ACHN (cell line): ENCODE measurements at places on chromosomes 12 and 14.

GRCh38 chr14:76314521-76315034 is 61.4 kb upstream of the ESRRB start:
- DNase-seq: no peak

DNA sequence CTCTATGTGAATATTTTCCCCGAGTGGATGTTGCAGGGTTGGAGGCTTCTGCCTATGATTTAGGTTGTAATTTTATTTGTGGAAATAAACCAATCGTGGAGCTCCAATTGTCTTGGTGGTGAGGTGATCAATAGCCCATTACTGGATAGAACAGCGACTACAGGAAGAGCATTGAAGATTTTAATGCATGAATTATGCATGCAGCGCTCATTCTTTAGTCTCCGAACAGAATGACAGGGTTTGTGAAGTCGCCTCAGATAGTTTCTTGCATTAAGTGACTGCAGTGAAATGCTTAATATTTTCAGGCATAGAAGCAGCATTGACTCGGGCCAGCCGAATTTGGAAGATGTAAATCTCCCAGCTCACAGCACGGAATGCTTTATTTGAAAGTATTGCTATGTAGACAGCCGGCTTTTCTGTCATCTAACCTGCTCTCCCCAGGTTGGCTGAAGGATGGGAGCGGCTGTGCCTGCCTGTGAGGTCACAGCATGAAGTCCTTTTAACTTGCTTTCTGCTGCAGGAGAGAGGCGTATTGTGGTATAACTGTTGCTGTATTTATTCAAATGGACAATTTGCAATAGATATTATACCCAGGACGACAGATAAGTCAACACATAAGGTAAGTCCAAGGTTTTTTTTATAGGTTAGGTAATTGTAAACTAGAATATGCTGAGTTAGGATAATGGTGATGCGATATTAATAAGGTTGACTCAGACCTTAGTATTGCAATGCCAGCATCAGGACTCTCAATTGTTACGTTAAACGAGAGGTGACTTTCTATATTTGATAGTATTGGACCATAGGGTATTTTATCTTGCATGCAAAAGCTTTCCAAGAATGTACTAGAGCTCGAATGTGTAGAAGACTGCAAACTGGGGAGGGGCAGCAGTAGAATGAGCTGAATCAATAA is 135.7 kb downstream of the CNTN1 start:
- DNase-seq: no peak

DNA sequence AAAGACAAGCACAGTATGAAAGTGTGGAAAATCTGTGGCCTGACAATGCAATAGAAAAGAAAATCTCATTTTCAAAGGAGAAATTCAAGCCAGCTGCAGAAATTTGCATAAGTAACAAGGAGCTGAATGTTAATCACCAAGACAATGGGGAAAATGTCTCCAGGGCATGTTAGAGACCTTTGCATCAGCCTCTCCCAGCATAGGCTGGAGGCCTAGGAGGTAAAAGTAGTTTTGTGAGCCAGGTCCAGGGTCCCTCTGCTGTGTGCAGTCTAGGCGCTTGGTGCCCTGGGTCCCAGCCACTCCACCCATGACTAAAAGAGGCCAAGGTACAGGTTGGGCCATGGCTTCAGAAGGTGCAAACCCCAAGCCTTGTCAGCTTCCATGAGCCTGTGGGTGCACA is 58.3 kb downstream of the TESPA1 start:
- no peak for DNase-seq

DNA sequence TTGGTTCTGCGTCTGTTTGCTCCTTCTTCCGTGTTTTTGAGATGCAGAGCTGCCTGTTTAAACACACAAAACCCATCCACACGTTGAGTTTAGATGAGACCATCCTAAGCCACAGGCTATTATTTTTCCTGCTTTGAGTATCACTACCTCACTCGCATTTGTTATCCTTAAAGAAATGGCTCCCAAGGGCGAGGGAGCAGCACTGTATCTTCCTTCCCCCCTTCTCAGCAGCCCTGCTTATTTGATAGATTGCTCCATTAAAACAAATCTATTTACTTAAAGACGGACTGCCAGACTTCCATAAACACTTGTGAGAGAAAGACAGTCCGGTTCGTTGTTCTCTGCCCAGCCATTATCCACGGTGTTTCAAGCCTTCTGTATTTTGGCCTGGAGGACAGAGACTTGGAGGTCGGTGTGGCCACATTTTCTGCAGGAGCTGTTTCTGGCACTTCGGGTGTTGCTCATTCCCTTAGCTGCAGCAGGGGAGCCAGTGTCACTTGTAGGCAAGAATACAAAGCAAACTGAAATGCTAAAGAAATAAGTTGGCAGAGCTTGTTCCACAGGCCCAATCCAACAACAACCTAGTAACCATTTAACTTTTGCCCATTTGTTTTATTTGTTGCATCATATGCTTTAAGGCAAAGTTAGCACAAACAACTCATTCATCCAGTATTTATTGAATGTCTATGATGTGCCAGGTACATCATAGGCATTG is 275.4 kb downstream of the TTC6 start:
- no peak for DNase-seq

GRCh38 chr14:88017535-88017934 is 12.6 kb downstream of the GPR65 start:
- no peak for DNase-seq

- no peak for DNase-seq
Observed at GRCh38 chr12:40439771-40440492, 215.1 kb downstream of the LRRK2 start.

DNA sequence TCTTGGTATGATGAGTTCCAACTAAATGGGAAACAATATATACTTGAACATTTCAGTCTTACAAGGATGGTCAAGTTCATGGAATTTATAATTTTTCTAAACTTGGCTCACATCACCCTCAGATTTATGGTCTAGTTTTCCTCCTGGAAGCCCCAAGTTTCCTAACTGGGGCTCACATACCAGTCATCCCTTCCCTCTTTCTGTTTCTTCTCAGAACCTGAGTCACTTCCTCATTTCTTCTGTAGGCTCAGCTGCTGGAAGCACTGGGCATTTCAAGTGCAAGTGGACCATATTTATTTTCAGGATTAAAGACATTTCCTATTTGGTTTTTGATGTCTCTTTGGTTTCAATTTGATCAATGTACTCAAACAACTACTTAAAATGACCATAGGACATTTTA is 55.4 kb downstream of the GRIP1 start:
- peak; percentile 26 for DNase-seq

DNA sequence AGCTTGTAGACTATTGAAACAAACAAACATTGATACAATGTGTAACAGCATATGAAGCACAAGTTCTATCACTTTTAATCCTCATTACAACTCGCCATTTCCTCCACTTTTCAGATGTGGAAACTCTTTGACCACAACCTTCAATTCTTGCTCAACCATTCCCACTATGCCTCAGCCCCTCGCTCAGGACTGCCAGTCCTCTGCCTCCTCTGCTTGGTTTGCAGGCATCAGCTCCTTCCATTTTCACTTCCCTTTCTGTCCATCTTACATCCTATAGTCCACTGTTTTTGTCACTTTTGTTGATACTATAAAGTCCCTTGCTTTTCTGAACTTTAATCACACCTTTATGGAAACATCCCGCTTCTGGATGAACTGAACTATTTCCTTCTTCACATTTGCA is 28.2 kb upstream of the CD27 start:
- DNase-seq: no peak

DNA sequence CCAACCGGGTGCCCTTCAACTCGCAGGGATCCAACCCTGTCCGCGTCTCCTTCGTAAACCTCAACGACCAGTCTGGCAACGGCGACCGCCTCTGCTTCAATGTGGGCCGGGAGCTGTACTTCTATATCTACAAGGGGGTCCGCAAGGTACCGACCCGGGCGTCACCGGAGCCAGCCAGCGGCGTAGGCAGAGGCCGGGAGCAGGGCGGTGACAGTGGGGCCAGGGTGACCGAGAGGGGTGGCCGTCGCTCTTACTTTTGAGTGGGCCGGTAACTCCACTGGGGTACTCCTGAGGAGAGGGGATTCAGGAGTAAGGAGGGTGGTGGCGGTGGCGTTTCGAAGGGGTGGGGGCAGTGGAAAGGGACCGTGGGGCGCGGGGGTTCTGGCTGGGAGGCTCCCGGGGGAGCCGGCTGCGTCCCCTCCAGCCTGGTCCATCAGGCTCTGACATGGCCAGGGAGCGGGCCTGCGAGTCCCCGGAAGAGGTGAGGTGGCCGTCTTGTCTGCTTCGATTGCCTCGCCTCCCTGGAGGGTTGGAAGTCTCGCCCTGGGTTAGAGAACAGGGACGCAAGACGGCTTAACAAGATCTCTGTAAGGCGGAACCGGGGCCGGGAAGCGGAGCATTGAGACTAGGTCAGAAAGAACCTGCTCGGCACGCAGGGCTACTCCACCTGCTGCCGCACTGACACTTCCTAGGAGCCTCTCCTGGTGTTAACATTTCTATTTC is 491 bp downstream of the WDR20 start:
- DNase-seq: peak; percentile 33

DNA sequence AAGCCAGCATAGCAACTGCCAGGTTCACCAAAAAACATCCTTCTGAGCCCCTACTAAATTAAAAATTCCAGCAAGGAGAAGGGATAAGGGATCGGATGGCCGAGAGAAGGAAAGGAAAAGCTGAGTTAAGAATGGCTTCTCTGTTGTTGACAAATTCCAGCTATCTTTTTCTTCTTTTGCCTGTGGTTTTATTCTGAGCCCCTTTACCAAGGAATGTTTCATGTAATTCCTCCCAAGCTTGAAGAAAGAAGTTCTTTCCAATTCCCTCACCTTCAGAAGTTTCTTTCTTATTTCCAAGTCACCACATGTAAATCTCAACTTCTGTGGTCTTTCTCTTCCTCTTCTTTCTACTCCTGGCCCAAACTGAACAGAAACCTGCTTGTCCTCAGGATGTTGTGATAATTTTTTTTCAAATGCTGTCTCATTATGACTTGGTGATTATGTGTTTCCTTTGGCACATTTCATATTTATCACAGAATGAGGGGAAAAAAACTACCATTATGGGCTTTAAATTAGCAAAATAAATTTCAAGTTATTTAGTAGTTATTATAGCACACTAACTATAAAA is 40.0 kb downstream of the FGD6 start:
- no peak for DNase-seq

DNA sequence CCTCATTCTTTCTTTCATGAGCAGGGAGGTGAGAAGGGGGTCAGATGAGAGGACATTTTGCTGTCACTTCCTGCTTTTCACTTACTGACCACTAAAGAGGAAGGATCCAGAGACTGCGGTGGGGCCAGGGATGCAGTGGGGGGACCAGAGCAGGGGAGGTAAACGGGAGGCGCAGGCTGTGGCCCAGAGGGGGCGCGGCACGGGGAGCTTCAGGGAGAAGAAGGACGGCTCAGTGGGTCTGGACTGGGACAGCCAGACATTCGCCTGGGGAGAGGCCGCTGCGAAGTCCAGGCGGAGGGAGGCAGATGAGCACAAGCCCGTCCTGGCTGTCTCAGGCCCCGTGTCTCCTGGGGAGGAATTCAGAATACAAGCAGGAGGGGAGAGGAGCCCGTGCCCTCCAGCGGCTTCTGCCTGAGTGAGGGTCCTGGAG is 41.2 kb downstream of the SLC6A12 start:
- no peak for DNase-seq

GRCh38 chr12:109770104-109770860 is 56.7 kb downstream of the FAM222A start:
- no peak for DNase-seq

GRCh38 chr14:89881839-89882238 is 72.7 kb downstream of the EFCAB11 start:
- no peak for DNase-seq

DNA sequence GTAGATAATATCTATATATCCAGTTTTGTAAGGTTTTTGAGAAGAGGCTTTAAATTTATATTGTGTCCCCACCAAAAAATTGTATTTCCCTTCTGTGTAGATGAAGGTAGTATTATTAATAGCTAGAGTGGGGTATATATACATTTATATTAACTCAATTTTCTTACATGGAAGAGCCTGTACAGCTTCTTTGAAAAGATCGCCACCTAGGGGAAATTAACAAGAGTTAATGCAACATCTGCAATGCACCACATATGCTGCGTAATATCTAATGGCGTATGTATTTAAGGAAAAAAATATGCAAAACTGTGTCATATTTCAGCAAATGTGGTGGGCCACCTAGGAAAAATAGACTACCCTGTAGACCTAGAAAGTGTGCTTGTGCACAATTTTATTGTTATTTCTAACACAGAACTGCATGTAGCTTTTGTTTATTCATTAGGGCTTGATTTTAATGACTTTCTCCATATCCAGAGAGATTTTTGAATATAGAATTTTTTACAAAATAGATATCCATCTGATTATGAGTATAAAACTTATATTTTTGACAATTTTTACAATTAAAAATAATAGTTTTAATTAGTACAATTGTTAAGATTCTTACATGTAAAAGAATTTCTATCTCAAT is 14.0 kb downstream of the CCER1 start:
- peak; percentile 75 for DNase-seq

DNA sequence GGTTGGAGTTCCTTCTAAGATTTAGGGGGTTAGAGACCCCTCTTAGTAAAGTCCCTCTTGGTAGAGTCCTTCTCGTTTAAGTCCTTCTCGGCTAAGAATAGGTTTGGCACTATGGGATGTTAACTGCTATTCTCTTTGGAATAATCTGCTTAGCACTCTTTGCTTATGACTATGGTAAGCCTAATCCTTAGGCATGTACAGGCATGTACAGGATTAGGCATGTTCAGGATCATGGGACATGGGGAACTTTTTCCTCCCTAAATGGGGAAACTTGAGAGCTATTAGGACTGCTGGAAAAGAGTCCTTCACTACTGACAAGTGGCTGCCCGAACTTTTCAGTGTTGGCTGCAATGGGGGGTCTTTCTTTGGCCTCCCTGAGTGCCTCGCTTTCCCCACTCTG is 193.3 kb downstream of the TMEM117 start:
- DNase-seq: no peak

DNA sequence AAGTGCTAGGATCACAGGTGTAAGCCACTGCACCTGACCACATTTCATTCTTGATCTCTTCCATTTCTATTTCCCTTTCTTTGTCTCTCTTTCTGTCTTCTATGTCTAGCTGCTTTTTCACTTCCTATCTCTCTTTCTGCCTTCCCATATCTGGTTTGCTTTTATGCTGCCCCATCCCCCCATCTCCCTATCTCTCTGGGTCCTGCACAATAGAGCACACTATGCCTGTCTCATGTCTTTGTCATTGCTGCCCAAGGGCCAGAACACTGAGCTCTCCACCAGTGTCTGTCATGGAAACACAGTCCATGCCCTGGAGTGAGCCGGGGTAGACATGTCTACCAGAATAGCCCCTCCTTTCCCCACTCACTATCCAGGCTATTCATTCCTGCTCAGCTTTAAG is 12.3 kb upstream of the RARG start:
- DNase-seq: no peak

DNA sequence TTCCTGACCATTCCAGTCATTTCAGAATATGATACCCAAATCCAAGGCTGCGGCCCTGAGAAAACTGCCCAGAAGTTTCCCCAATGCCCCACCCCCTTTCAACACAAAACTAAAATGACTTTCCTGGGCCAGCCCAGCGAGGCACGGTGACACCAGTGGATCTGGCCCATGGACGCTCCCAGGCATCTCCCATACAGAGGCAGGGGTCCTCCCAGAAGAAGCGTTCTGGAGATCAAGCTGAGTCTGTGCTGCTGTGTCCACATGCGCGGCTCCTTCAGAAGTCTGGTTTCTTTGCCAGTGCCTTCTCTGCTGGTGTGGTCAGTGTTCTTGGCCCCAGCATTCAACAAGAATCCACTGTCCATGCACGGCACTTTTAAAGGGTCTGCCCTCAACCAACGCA is 228.2 kb upstream of the SFSWAP start:
- DNase-seq: no peak
